ENCODE measurements at places on chromosomes 7 and 10.

- no peaks in the 10 kb centered on the region for H3K27me3 ChIP-seq
- H3K27ac ChIP-seq: no peak overlapping the region
- H3K4me3 ChIP-seq: no peak overlapping the region
- H3K36me3 ChIP-seq: no peaks in the 10 kb centered on the region
- H3K4me1 ChIP-seq: no peaks in the 10 kb centered on the region
These were observed 277.0 kb downstream of the MALRD1 start for GRCh38 chr10:19325581-19325980.

DNA sequence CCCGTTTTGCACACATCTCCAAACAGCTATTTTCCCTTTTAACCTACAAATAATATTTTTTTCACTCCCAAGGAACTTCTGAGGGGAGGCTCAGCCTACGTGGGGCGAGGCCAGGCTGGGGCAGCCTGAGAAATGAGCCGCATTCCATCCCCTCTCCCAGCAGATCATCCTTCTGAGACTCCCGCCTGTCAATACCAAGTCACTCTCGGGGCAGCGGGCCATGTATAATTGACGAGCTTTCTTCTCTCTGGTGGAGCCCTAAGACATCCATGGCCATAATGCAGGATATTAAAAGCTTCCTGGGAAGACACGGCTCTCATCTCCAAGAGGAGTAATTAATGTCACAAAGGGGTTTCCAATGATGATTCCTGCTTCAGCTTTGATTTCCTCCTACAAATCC is 37.8 kb upstream of the CHST15 start:
- H3K27ac ChIP-seq: no peak overlapping the region
- peaks cover 2% of the 10 kb centered on the region for H3K27me3 ChIP-seq
- no peaks in the 10 kb centered on the region for H3K36me3 ChIP-seq
- DNase-seq: no peak

GRCh38 chr7:35694161-35694783 is 663 bp downstream of the HERPUD2 start:
- peak overlapping the region; percentile 73 for H3K4me3 ChIP-seq
- no peaks in the 10 kb centered on the region for H3K36me3 ChIP-seq
- H3K27me3 ChIP-seq: no peaks in the 10 kb centered on the region
- peaks cover 50% of the 10 kb centered on the region for H3K4me1 ChIP-seq

DNA sequence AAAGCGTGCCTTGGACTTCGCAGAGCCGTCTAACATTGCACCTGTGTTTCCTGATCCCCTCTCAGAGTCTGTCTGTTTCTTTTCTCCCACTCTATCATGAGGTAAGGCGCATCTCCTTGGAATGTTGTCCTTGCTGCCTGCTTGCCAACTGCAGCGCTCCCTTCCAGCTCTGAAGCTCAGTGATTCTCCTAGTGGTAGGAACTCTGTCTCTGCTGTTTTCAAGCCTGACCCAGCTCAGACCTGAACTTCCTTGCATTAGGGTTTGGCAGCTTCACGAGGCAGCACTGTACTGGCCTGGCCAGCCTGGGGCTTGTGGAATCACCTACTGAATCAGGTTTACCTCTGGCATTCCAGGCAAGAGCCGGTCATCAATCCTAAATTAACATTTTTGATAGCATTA is 123.9 kb downstream of the CREB5 start:
- H3K27ac ChIP-seq: no peak overlapping the region
- H3K4me3 ChIP-seq: no peak overlapping the region
- H3K27me3 ChIP-seq: peaks cover 8% of the 10 kb centered on the region
- no peaks in the 10 kb centered on the region for H3K36me3 ChIP-seq
- DNase-seq: no peak

DNA sequence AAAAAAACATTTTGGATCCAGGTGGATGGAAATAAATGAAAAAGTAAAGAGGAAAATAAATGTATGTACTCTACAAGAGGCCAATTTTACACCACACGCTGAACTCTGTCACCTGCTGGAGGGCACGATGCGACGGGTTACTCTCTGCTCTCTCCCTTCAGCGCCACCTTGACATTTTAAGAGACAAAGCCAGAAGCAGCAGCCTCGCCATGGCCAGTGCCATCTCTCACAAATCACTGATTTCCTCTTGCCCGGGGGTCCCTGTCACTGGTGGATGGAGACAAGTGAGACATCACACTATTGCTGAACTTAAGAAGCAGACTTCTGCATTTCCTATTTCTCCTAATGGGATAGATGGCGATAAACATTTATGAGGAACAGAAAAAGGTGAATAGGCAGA is 190.0 kb downstream of the ZMYND11 start:
- H3K4me1 ChIP-seq: peaks cover 19% of the 10 kb centered on the region
- no peaks in the 10 kb centered on the region for H3K27me3 ChIP-seq
- H3K4me3 ChIP-seq: no peak overlapping the region
- no peak overlapping the region for H3K27ac ChIP-seq

GRCh38 chr7:138848056-138848980 is 50.3 kb upstream of the ATP6V0A4 start:
- no peak for DNase-seq
- H3K4me1 ChIP-seq: peaks cover 3% of the 10 kb centered on the region
- H3K27me3 ChIP-seq: no peaks in the 10 kb centered on the region
- H3K4me3 ChIP-seq: no peak overlapping the region
- H3K27ac ChIP-seq: no peak overlapping the region

GRCh38 chr10:130371666-130372065 is 235.5 kb downstream of the GLRX3 start:
- no peak for DNase-seq
- no peak overlapping the region for H3K4me3 ChIP-seq

DNA sequence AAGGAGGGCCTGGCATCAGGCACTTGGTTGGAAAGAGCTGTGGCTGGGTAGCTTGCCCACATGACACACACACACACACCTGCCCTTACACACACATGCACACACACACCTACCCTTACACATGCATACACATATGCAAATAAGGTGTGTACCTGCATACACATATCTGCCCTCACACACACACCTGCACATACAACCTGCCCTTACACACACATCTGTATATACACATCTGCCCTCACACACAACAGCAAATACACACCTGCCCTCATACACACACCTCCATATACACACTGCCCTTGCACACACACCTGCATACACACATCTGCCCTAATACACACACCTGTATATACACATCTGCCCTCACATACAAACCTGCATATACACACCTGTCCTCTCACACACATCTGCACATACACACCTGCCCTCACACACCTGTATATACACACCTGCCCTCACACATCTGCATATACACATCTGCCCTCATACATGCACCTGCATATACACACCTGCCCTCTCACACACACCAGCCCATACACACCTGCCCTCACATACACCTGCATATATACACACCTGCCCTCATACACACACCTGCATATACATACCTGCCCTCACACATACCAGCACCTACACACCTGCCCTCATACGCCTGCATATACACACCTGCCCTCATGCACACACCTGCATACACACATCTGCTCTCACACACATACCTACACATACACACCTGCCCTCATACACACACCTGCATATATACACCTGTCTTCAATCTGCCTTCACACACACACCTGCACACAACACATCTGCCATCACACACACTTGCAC is 82.9 kb downstream of the GRID1 start:
- no peak overlapping the region for H3K4me3 ChIP-seq
- no peaks in the 10 kb centered on the region for H3K4me1 ChIP-seq
- H3K27ac ChIP-seq: no peak overlapping the region
- no peaks in the 10 kb centered on the region for H3K27me3 ChIP-seq
- no peak for DNase-seq

DNA sequence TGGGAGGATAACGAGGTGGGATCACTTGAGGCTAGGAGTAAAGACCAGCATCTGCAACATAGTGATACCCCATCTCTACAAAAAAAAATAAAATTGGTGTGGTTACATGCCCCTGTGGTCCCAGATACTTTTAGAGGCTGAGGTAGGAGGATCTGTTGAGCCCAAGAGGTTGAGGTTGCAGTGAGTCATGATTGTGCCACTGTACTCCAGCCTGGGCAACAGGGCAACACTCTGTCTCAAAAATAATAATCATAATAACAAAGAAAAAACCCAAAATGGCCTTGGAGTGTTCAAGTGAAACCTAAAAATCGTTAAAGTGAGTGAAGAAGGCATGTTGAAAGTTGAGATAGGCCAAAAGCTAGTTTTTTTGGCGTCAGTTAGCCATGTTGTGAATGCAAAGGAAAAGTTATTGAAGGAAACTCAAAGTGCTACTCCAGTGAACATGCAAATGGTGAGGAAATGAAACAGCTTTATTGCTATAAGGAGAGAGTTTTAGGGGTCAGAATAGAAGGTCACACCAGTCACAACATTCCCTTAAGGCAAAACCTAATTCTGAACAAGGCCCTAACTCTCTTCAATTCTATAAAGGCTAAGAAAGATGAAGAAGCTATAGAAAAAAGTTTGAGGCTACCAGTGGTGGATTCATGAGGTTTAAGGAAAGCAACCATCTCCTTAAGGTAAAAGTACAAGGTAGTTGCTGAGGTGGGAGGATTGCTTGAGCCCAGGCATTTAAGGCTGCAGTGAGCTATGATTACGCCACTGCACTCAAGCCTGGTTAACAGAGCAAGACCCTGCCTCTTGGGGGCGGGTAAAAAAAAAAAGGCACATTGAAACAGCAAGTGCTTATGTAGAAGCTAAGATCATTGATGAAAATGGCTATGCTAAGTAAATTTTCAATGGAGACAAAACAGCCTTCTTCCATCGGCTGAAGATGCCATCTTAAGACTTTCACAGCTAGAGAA is 45.4 kb upstream of the STOX1 start:
- H3K4me1 ChIP-seq: no peaks in the 10 kb centered on the region
- H3K4me3 ChIP-seq: no peak overlapping the region
- no peak overlapping the region for H3K27ac ChIP-seq
- H3K36me3 ChIP-seq: peaks cover 19% of the 10 kb centered on the region
- no peaks in the 10 kb centered on the region for H3K27me3 ChIP-seq
